Karpas-422 (cell line): ENCODE measurements at places on chromosomes 7 and 10. TPM values are rescaled to one million over a fixed set of nuclear protein-coding genes. Genes with fewer than 3 reads are reported as not detected.

Gene ANKRD61
- total RNA-seq: 0.22 and 0.71 TPM in 2 replicates

GRCh38 chr10:60299961-60300883 lies 89.5 kb downstream of the ANK3 start:
- DNase-seq: no peak

Gene NHLRC2
- 14.7 and 21.9 TPM in 2 replicates for total RNA-seq

Gene SPDYE11
- total RNA-seq: not detected in 2 replicates

Gene SPRN
- total RNA-seq: not detected in 2 replicates

Gene GPNMB
- total RNA-seq: 6.3 and 11.8 TPM in 2 replicates

- DNase-seq: no peak
These were observed 14.2 kb upstream of the NT5C3A start for GRCh38 chr7:33076737-33077136.

Gene IQUB
- 0.22 and 0.97 TPM in 2 replicates for total RNA-seq

- DNase-seq: peak; percentile 39
These were observed 550.6 kb downstream of the GLRX3 start for GRCh38 chr10:130686689-130687300.

DNA sequence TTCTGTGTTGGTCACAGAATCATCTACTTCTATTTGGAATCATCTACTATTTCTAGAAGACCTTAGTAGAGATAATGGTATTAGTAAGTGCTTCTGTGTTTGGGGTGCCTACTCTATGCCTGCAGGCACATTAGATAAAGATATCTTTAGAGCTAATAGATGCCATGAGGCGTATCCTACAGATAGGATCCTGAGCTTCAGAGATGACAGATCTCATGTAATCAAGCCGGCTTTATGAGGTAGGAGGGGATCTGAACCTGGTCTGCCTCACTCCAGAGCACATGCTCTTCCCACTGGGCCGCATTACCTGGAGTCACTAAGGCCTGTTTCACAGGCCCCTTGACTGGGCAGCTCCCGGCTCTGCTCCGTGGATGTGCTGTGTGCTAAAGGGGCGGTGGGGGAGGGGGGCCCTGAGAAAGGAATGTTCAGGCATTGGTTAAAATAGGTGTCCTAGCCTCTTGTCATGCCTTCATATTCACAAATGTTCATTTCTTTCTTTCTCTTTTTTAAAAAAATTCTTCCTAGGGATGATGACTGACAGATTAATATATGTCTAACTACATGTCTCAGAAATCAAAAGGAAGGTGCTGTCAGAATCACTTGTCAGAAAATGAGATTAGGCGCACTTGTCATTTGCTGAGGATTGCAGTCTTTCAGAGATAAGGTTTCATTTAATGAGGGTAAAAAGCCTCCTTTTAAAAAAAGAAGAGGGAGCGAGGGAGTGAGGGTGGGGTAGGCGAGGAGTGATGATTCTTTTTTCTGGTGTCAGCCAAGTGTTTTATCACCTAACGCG lies 458.0 kb upstream of the GALNT17 start:
- DNase-seq: no peak

GRCh38 chr10:44576702-44577191 lies 191.8 kb upstream of the CXCL12 start:
- DNase-seq: no peak

DNA sequence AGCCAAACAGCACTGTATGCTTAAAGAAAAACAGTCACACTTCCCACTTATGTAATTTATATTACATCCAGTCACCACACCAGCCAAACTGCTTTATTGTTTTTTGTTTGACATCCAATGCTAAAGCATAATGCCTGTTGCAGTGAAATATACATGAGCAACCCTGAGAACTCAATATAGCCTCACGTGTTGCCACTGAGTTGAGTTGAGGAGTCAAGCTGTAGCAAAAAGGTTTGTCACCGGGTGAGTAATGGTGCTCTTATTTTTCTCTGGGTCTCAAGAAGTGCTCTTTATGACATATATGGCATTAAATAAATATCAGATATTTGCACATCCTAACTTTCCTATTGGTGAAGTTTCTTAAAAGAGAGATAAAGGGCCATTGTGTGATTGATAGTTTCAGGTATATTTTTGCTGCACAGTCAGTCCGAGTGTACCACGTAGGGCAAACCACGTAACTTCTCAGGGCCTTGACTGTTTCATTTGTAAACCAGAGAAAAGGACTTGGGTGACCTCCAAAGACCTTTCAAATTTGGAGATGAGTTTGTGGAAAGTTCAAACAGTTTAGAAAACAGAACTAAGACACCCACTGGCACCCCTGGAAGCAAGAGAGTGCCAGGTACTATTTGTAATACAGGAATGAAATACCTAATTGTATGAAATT lies 168.5 kb downstream of the CFTR start:
- DNase-seq: no peak
